ENCODE measurements at places on chromosomes 12 and 14. TPM values are rescaled to one million over a fixed set of nuclear protein-coding genes. Genes with fewer than 3 reads are reported as not detected.

- DNase-seq = peak; percentile 75
These were observed 6.6 kb downstream of the BRF1 start for GRCh38 chr14:105294142-105294597.

DNA sequence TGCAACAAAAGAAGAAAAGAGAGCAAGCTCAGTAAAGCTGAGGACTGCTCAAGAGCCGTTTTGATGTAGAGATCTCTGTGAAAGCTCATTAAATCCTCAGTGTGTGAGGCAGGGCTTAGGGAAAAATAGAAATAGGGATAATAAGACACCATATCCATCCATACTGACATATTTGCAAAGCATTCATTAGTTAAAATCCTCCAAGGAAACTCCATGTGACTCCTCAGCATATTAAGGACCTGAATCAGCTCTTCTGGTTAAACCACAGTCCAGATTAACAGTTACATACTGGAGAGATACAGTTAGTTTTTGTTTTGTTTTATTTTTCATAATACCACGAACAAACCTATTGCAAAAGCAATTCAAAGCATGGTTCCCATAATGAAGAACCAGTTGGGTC lies 288.2 kb downstream of the PAWR start:
- DNase-seq = no peak

DNA sequence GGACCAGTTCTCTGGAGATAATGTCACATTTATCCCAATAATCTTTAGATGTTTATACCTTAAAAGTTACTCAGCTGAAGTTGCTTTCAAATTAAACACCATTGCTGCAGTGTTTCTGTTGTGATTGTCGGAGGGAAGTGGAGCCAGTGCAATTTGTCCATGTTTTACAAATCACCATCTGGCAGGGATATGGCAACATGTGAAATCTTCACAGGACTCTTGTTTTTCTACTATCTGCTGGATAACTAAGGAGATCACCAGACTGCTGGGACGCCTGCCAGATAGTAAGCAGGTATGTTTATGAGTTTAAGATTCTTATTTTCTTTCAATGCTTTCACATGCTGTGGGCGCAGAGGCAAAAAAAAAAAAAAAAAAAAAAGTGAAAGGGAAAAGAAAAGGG lies 100.3 kb upstream of the SOX5 start:
- no peak for DNase-seq

GRCh38 chr12:116650062-116650461 lies 87.8 kb downstream of the SPRING1 start:
- DNase-seq = no peak

DNA sequence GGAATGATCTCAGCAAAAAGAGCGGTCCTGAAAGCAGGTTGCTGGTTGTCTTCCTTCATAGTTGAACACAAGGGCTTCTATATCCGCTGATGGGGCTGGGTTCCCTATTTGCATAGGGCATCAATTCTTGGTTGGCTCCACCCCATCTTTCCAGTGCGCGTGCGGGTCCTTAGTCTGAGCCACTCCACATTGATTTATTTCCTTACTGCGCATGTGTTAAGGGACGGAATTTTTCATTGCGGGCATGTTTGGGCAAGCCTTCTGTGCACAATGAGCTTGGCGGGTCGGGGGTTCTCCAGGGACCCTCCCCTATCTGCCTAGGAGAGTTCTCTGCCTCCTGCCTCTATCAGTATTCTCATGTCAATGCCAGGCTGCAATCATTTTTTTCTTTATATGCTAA lies 21.2 kb upstream of the DLGAP5 start:
- DNase-seq = no peak

DNA sequence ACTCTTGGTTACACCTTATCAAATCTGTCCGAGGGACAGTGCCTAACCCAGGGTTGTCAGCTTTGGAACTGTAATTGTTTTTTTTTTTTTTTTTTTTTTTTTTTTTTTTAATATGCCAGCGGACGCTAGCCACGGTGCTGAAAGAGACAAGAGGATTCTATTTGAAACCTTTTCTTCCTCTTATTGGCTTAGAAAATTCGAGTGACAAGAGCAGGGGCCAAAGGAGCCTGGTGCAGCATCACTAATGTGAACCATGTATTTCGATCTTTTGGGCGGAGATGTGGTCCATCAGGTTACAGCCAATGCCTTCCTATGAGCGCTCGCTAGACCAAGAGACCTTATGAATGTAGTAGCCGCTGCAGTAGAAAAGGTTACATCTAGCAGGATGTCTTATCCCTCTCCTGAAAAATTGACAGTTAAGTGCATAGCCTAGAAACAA lies 922 bp downstream of the PTPRR start:
- DNase-seq = peak; percentile 25

DNA sequence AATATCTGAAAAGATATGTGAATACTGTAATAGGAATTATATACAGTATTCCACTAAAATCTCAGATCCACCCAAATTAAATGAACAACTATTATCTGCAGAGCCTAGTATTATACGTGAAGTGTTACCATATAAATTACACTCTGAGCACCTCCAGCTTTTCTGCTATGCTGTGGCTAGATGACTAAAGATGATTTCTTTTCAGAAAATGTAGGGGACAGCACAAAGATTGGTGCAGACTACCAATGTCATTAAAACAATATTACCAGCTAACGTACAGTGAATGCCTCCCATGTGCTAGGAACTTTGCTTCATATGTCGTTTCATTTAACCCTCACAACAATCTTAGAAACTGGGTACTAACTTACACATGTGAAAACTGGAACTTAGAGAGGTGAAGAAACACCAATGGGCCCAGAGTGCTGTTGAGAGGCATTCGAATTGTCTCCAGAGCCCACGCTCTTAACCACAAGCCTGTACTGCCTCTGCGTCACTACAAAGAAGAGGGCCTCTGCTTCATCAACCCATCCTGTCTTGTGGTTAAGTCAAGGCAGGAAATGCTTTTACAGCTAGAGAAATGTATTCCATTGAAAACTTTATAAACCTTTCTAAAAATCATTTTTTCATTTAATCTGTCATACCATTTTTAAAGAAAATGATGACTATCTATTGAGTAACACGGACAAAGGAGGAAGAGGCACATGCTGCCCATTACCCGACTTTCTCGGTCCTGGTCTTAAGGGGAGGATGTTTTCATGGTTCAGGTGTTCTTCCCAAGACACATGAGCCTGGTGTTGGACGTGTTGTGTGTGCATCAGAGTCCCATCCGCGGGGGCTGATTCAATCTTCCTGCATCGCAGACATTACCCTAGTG lies 1.3 kb downstream of the GPR65 start:
- peak; percentile 25 for DNase-seq

DNA sequence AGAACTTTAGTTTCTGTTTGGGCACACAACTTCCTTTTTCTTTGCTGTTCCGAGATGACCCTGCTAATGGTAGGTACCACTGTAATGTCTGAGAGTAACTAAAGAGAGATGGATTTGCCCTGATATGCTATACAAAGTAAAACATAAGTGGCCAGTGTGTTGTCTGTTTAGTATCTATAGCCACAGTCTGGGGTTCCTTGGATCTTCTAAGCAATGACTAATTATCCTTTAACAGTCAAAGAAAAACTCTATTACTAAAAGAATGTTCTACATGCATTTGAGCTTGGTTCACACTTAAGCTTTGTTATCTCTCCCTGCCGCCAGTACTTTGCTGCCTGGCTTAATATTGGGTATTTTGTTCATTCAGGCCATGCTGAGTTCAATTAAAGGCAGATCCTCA lies 1051.9 kb upstream of the FLRT2 start:
- no peak for DNase-seq

DNA sequence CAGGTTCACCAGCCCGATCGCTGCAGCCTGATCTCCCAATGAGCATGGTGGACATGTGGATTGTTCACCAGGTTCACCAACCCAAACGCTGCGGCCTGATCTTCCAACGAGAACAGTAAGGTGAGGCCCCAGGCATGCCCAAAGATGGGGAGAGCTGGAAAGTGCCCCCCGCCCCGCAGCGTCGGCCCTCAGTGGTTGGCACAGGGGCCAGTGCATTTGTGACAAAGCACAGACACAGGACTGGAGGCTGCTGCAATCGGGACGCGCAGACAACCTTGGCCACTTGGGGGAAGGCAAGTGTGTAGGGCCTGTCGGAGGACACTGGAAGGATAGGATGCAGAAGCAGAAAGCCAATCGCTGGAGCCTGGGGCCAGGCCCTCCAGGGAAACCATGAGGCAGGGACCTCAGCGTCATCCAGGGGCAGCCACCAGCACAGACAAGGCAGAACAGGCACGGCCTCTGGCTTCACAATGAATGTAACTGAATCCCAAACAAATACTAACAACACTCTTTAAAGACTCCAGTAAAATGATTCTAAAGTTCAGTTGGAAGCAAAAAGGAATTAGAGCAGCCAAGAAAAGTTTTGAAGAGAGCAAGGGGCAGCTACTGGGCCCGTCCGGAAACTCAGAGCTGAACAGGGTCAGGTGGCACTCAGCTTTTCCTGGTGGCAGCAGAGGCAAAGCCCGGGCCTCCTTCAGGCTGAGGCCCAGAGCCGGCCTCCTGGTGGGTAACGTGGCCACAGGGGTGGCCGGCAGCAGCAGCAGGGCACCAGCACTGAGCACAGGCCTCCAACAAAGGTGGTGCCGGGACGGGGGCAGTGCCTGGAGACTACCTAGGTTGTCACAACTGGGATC lies 13.3 kb downstream of the BRF1 start:
- DNase-seq = no peak

DNA sequence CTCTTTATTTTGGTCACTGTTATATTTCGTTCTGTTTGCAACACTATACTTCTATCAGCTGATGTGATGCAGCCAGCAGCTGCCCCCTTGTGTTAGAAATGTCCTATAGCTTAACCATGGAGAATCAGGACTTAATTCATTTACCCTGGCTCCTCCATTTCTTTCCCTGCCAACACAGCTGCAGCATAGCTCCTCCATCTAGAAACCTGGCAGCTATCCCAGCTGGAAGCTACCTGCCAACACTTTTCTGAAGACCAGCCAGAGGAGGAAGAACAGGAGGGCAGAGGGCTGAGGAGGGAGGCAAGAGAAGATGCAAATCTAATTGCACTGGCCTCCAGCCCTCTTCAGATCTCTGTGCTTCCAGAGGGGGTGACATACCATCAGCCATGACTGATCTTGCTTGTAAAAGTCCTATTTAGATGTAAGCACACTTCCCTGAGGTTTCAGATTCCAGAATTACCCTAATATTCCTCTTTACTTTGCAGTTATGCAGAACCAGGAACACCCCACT lies 156.8 kb upstream of the TMEM260 start:
- DNase-seq = peak; percentile 45

- DNase-seq = no peak
These were observed 419.8 kb downstream of the RGS6 start for GRCh38 chr14:72352012-72352411.

DNA sequence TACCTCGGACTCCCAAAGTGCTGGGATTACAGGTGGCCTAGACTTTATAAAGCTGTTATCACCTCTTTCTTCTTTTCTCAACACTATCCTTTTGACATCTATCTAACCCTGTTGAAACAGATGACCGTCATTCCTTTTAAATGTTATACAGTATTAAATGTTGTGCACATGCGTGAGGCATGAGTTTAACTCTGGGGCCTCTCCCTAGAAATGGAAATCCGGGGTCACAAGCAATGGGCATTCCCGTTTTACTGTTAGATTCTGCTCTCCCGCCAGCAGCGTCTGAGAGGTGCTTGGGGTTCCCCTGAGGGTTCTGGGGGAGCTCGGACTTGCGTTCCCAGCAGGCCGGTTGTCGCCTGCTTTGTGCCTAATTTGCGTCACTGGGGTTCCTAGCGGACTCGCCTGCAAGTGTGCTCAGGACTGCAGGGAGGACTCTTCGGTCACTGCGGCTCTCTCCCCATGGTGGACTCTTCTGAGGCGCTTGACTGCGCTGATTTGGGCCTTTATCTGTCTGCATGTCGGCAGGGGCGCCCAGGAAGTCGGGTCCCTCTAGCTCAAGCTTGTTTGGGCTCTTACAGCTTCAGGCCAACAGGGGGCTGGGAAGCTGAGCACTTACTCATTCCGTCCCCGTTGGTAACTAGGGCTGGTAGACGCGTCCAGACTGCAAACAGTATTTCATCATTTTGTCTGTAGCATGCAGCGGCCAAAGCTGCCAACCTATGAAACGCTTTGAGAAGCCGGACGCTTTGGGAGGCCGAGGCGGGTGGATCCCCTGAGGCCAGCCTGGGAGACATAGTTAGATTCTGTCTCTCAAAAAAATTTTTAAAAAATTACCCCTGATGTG lies 1.2 kb upstream of the RAN start:
- peak; percentile 83 for DNase-seq

- no peak for DNase-seq
These were observed 150.7 kb downstream of the KTN1 start for GRCh38 chr14:55730592-55731310.

GRCh38 chr12:56645201-56645716 lies 525 bp downstream of the ATP5F1B start:
- DNase-seq = no peak

DNA sequence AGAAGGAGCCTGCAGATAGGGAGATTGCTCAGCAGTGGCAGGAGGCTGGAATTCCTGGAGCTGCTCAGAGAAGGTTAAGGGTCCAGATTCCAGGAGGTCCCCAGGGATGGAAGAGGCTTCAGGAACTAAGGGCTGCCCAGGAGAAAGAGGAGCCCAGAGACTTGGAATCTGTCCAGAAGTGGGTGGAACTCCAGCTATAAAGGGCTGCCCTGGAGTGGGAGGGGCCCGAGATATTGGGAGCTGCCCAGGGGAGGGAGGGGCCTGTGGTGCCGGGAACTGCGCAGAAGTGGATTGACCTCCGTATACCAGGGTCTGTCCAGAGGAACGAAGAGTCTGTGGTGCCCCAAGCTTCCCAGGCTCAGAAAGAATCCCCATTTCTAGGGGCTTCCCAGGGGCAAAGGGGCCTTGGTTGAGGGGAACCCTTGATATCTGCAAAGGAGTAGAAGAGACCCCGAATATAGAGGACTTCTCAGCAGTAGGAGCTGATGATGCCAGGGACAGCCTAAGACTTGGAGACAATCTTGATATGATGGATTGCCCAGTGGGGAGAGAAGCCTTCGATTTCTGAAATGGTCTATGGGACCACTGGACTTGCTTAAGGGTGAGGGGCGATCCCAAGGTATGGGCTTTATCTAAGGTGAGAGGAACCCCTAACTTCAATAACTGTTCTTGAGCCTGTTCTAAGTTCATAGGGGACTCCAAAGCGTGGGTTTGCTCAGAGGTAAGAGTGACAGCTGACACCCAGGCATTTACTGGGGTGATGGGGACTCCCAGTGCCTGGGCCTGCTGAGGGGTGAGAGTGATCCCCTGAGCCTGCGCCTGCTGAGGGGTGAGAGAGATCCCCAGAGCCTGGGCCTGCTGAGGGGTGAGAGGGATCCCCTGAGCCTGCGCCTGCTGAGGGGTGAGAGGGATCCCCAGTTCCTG lies 45.0 kb downstream of the FAM186A start:
- no peak for DNase-seq

- no peak for DNase-seq
These were observed 137.8 kb downstream of the ADGRD1 start for GRCh38 chr12:131091413-131091975.

DNA sequence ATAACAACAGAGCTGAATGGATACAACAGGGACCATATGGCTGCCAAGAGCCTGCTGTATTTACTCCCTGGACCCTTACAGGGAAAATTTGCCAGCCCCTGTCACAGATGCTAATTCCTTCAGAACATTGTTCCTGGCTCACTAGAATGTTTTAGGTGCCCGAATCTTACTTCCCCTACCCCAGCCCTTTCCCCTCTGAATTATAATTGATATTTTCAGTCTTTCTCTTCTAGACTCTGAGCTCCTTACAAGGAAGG lies 235.3 kb downstream of the KSR2 start:
- DNase-seq = no peak

NGB gene
- total RNA-seq = not detected

GPR84 gene
- total RNA-seq = not detected

LRP6 gene
- 6.3 TPM for total RNA-seq

KRT71 gene
- total RNA-seq = not detected

P3H3 gene
- total RNA-seq = 24.1 TPM

CLEC9A gene
- not detected for total RNA-seq

RBP5 gene
- total RNA-seq = 0.46 TPM

EML5 gene
- total RNA-seq = 1.4 TPM
